ENCODE measurements at places on chromosomes 1 and 21. TPM values are rescaled to one million over a fixed set of nuclear protein-coding genes. Genes with fewer than 3 reads are reported as not detected.

GRCh38 chr21:35461700-35462099 is 412.6 kb upstream of the RUNX1 start:
- no peaks in the 10 kb centered on the region for H3K27me3 ChIP-seq
- DNase-seq = no peak
- H3K36me3 ChIP-seq = no peaks in the 10 kb centered on the region

DNA sequence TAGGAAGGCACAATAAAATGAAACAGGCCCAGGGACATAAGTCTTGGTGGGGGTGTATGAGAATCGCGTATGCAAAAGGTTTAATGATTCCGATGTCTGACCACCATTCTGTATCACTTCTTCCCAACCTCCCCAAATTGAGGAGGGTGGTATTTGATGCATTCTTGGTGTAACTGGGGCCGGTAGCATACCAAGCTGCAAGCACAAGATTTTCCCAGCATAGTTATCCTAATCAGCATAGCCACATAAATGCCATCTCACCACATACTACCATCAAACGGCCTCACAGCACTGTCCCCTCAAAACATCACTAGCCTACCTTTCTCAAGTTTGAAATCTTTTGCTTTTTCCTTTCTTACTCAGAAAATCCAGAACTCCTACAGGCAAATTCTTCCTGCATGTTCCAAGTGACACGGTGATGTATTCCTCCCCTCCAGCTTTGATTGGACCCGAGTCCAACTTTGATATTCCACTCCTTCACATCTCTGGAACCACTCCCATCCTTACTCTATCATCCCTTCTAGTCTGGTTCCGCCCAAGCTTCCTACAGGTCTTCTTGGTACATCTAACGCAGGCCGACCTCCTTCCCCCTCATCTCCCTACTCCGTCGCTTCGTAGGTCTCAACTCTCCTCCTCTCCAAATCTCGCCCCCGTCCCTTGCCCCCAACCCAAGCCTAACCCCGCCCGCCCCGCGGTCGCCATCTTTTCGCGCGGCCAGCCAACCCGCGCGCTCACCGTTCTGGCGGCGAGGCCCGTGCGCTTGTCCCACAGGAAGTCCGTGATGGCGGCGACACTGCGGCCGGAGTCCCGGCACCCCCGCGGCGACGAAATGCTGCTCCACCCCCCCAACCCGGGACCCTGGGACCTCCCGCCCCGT is 600 bp downstream of the CLK2 start:
- peaks cover 73% of the 10 kb centered on the region for H3K36me3 ChIP-seq
- DNase-seq = no peak
- peaks cover 17% of the 10 kb centered on the region for H3K4me1 ChIP-seq
- no peaks in the 10 kb centered on the region for H3K27me3 ChIP-seq

Gene PRDM16
- 0.09 TPM for total RNA-seq

GRCh38 chr1:214027498-214027897 is 39.7 kb downstream of the PROX1 start:
- H3K27ac ChIP-seq = no peak overlapping the region
- H3K36me3 ChIP-seq = no peaks in the 10 kb centered on the region
- H3K4me3 ChIP-seq = no peak overlapping the region
- no peaks in the 10 kb centered on the region for H3K4me1 ChIP-seq

DNA sequence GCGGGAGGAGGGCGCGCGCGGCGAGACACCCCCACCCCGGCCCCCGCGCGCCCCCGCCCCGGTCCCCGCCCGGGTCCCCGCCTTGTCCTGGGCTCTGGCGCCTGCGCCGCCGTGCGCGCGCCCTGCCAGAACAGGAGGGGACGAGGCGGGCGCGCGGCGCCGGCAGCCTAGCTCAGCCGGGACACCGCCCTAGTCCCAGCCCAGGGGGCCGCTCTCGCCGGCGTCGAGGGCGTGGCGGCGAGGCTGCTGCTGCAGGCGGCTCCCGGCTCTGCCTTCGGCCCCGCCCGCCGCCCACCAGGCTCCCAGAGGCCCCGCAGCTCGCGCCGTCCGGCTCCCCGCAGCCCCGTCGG is at the start of gene RCAN3:
Gene RCAN3 (plus strand): TSS at position 128 of the 350 bp plus-strand sequence. CDS start 11,537 bp downstream, outside the sequence.
- H3K27ac ChIP-seq = peak within 1 kb of the TSS; percentile 80
- H3K4me3 ChIP-seq = peak within 1 kb of the TSS; percentile 79
- peak; percentile 87 for DNase-seq
- H3K36me3 ChIP-seq = peaks cover 15% of the 10 kb centered on the region
- no peaks in the 10 kb centered on the region for H3K27me3 ChIP-seq

Gene MAN1C1
- 0.37 TPM for total RNA-seq

- H3K4me1 ChIP-seq = no peaks in the 10 kb centered on the region
- no peaks in the 10 kb centered on the region for H3K36me3 ChIP-seq
- no peak overlapping the region for H3K27ac ChIP-seq
- H3K4me3 ChIP-seq = no peak overlapping the region
- DNase-seq = no peak
Measured at GRCh38 chr1:4047666-4048065, 147.6 kb upstream of the C1orf174 start.

Gene CFHR1
- total RNA-seq = not detected

- H3K36me3 ChIP-seq = no peaks in the 10 kb centered on the region
- H3K27me3 ChIP-seq = no peaks in the 10 kb centered on the region
- no peaks in the 10 kb centered on the region for H3K4me1 ChIP-seq
- H3K27ac ChIP-seq = no peak overlapping the region
Measured at GRCh38 chr1:107523736-107524135, 382.9 kb downstream of the NTNG1 start.

Gene KIAA0040
- 24.3 TPM for total RNA-seq

DNA sequence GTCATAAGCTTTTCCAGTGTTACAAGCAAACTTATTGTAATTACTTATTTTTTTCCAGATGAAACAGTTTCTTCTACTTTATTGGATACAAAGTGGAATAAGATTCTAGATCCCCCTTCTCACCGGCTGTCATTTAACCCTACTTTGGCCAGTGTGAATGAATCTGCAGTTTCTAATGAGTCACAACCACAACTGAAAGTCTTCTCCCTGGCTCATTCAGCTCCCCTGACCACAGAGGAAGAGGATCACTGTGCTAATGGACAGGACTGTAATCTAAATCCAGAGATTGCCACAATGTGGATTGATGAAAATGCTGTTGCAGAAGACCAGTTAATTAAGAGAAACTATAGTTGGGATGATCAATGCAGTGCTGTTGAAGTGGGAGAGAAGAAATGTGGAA is 95.5 kb downstream of the ZFYVE9 start:
- H3K27ac ChIP-seq = no peak overlapping the region
- H3K4me3 ChIP-seq = no peak overlapping the region
- no peaks in the 10 kb centered on the region for H3K36me3 ChIP-seq

DNA sequence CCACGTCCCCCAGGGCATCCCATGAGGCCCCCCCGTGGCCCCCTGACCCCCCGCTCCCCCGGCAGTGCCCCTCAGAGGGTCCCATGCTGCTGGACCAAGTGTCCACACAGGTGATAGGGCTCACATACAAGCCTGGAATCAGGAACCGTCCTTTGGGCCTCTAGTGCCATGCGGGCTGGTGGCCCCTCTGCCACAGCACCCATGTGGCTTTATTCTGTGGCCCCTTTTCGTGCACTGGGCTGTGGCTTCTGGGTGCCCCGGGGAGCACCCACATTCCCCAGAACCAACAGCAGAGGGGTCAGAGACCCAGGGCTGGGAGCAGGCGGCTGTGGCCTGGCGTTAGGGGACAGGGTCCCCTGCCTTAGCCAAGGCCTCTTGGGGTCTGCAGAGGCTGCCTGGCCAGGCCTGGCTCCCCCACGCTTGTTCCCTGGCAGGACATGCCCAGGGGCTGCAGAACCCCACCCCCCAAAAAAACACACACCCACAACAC is 31.7 kb downstream of the SLC19A1 start:
- peaks cover 32% of the 10 kb centered on the region for H3K36me3 ChIP-seq
- no peak for DNase-seq
- H3K4me1 ChIP-seq = no peaks in the 10 kb centered on the region
- no peak overlapping the region for H3K27ac ChIP-seq

Gene ESPN
- total RNA-seq = 2.2 TPM

GRCh38 chr1:217036757-217037156 is 313.5 kb upstream of the ESRRG start:
- no peak overlapping the region for H3K27ac ChIP-seq
- DNase-seq = no peak
- H3K36me3 ChIP-seq = no peaks in the 10 kb centered on the region
- H3K4me1 ChIP-seq = no peaks in the 10 kb centered on the region

Measured in Calu3 (cell line).